ENCODE measurements at places on chromosomes 6 and 20.

DNA sequence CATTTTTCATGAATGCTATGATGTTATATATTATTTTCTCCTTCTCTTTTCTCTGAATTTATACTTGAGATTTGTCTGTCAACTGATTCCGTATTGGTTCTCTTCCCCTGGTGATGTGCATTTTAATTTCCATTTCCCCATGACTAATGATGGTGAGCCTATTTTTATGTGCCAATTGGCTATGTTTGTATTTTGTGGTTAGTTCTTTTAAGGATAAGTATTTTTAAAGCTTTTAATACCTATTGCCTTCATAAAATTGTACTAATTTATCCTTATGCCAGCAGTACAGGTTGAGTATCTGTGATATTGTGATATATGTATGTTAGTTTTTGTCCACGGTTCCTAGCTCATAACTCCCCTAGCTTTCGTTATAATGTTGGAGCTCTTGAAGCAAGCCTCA, 2.8 kb downstream of the POLH start:
- no peak for DNase-seq

DNA sequence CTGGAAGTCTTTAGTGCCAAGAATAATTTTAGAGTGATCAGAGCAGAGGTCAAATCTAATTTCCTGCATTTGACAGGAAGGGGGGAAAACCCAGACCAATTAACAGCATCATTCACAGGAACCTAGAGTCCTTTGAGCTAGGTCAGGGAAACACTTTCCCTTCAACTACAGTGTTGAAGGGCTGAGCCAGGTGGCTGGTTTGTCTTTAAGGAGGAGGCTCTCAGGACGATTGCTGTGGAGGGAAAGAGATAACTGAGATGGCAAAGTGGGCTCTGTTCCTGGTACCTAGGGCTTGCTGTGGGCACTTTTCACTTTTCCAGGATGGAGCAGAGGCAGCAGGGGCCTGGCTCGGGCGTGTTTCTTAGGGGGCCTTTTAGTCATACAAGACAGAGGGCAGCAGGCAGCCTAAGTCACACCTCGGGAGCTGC, 111.9 kb downstream of the SCML4 start:
- DNase-seq, result no peak

GRCh38 chr6:117601811-117602150, 530 bp downstream of the GOPC start:
- DNase-seq, result no peak

GRCh38 chr6:47106721-47107197, 64.6 kb upstream of the ADGRF1 start:
- no peak for DNase-seq

DNA sequence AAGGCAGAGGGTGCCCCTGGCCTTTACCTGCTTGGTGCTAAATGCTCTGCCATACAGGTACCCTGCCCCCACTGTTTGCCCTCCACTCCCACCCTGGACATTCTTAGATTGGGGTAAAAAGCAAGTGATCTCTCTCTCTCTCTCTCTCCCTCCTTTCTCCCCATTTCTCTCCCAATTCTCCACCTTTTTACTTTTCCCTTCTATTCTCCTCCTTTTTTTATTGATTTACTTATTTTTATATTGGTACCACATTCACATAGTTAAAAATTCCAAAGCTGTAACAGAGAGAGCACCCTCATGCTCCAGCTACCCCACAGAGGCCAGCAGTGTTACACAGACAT, 37.7 kb upstream of the ID1 start:
- no peak for DNase-seq

DNA sequence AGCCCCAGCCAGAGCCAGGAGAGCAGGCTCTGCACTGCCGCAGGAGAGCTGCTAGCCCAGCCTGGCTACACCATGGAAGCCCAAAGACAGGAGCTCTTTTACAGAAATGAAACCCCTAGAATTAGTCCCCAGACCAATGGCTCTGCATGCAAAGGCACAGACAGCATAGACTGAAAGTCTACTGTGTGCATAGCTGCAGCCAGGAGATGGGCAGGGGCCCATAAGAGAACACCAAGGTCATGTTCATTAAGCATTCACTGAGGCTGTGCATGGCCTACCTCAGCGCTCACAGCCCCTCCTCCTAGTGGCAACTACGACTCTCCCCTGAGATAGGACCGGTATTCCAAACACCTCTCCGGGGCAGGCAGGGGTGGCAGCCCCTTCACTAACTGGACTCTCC, 34.9 kb downstream of the SNX5 start:
- DNase-seq, result no peak

GRCh38 chr20:48898210-48898609, 23.3 kb upstream of the ARFGEF2 start:
- DNase-seq, result no peak

DNA sequence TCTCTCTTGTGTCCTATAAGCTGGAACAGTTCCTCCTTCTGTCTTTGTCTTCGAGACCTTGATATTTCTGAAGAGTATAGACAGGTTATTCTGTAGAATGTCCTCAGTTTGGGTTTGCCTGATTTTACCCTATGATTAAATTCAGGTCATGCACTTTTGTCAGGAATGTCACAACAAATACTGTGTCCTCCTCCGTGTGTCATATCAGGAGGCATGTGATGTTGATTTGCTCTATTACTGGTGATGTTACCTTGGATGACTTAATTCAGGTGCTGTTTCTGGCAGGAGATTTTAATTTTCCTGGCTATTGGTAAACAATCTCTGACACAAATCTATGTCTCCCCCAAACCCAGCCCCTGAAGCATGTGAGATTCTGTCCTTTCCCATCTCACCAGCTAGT, 33.3 kb upstream of the CHMP4B start:
- no peak for DNase-seq

- DNase-seq, result no peak
Observed at GRCh38 chr6:39210450-39210849, 18.8 kb downstream of the KCNK5 start.

GRCh38 chr20:12700701-12701100, 308.1 kb upstream of the SPTLC3 start:
- no peak for DNase-seq

DNA sequence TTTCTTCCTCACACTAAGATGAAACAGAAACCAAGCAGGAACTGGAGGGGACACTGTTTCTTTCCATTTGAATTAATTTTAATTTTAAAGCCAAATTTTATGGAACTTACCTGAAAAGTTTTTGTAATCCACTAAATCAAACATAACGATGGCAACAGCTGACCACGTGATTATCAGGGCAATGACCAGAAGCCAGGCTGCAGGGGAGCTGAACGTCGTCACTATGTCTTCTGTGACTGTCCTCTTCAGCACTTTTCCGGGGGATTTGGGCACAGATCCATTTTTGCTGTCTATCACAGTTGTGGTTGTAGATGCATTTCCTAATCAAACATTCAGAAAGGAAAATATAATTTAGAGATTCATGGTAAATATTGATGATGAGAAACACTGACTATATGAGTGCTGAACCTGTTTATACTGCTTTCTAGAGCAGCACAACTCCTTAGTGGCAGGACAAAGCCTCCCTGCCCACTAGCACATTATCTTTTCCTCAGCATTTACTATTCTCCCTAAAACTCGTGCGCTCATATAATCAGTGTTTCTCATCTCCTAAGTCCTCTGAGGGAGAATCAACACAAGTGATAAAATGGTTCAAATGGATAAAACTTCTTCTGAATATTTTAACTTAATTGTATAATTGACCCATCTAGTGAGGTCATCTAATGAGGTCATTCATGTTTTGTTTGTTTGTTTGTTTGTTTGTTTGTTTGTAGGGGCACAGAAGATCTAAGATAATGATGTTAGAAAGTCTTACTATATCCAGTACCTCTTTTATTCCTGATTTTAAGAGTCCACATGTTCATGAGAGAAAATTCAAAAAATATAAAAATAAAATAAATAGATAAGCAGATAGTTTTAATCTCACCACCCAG, 65.7 kb downstream of the TRDN start:
- no peak for DNase-seq

GRCh38 chr6:15280028-15280427, 34.2 kb downstream of the JARID2 start:
- DNase-seq, result no peak

GRCh38 chr6:139053382-139053781, 24.8 kb downstream of the ABRACL start:
- DNase-seq, result no peak

- DNase-seq, result no peak
Observed at GRCh38 chr6:75350156-75350555, 65.6 kb upstream of the TMEM30A start.

DNA sequence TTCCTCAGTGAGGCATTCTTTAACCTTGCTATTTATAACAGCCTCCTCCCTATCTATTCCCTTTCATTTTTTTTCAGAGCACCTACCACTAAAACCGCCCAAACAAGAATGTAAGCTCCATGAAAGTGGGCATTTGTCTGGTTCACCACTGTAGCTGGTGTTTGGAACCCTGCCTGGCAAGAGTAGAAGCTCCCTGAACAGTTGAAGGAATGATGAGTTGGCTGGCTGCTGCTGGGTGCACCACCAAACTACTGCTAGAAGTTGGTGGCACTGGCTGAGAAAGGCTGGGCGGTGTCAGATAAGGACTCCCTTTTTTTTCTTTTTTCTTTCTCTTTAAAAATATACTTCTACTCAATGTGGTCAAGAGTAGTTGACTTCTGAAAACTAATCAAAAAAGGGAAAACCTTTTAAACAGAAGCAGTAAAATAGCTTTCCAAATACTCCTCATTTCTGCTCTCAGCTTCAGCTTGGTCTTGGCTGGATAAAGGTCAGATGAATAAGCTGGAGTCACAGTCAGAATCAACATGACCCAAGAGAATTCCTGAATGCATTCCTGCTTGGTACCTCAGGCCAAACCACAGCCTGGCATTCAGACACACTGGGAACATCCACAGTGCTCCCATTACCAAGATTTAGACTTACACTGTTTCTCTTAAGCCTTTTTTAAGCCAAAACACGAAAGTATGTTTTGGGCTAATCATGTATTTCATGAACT, 38.0 kb downstream of the RTN4IP1 start:
- no peak for DNase-seq

- no peak for DNase-seq
Observed at GRCh38 chr6:34531580-34532201, 24.4 kb downstream of the SPDEF start.

DNA sequence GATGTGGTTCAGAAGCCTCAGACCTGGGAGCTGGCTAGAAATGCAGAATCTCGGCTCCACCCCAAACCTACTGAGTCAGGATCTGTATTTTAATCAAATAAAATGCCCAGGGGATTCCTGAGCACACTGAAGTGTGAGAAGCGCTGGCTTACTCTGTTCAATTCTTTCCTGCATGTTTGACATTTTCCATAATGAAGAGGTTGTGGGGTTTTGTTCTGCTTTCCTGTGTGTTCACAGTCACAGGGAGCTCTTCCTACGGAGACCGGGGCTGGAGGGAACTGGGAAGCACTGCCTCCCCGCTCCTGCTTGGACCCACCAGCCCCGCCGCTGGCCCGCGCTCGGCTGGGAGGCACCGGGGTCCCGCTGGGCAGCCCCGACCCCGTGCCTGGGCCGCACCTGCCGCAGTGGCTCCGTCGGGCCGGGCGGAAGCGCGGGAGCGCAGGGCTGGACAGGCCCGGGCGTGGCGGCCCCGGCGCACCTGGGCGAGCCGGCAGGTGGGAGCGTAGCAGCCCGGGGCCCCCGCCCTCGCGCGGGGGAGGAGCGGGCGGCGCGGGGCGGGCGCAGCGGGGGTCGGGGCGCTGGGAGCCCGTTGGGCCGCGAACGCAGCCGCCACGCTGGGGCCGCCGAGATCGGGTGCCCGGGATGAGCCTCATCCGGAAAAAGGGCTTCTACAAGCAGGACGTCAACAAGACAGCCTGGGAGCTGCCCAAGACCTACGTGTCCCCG, at the start of gene MAPK13:
Gene MAPK13, plus strand, starts transcription at position 573 of the 726 bp plus-strand sequence. Its CDS starts 70 bp downstream, at position 643.
- no peak for DNase-seq

- no peak for DNase-seq
Observed at GRCh38 chr6:134722200-134722870, 227.6 kb downstream of the ALDH8A1 start.

DNA sequence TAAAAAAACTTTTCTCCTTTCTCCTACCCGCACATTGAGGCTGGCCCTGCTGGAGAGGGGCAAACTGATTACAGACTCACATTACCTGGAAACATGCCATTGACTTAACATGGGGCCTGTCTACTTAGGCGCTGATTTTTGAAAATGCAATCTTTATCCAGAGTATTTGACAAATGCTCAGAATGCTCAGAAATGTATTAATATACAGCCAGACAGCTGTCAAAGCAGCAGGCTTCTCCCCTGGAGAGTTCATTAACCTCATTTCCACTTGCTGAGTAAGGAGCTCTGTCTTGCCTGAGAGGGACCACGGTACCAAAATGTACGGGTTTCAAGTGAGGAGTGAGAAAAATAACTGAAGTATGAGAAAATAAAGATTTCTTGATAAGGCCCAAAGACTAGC, 95.7 kb downstream of the PAX1 start:
- DNase-seq, result no peak

DNA sequence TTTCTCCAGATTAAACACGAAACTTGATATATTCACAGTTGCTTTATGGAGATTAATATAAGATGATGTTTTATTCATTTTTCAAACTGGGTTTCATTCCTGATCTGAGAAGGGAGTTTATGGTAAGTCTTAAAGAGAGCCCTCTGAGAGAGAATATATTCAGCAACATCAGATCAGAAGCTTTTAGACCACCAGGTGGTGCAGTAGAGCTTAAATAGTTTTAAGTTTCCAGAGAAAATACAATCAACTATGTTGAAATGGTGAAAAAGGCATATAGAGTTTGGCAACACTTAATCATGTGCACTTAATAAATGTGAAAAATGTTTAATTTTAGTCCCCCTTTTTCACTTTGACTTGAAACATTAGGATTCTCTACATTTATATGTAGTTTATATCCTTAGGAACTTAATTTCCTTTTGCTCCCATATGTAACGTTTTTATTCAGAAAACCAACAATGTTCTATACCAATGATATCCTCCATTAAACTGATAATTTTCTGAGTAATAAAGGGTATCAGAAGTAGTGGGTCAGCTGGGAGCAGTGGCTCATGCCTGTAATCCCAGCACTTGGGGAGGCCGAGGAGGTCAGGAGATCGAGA, 86.4 kb upstream of the CLDN20 start:
- peak; percentile 60 for DNase-seq

DNA sequence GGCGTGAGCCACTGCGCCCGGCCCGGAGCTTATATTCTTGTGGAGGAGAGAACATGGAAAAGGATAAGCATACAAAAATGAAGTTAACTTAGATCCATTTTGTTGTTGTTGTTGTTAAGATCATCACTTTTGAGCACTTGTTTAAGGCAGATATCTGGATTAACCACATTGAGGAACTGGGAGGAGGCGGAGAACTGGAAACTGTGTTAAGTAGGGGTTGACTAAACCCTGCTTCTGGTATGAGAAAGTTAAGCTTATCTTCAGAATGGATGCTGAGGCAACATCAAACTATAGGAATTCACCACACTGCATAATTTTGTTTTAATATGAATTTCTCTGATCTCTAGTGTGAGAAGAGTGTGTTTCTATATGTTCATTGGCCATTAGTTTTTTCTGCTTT, 57.6 kb downstream of the GCNT2 start:
- no peak for DNase-seq

GRCh38 chr20:31579245-31579644, 25.8 kb upstream of the ID1 start:
- DNase-seq, result no peak

GRCh38 chr6:142942805-142943227, 2.2 kb downstream of the HIVEP2 start:
- DNase-seq, result no peak
